ENCODE measurements at places on chromosomes 12 and 14.
A peak's percentile ranks its signal among the peaks of the same experiment; 100 is the strongest.

- no peak for DNase-seq
These were observed 83.9 kb downstream of the STXBP6 start for GRCh38 chr14:24965934-24966578.

DNA sequence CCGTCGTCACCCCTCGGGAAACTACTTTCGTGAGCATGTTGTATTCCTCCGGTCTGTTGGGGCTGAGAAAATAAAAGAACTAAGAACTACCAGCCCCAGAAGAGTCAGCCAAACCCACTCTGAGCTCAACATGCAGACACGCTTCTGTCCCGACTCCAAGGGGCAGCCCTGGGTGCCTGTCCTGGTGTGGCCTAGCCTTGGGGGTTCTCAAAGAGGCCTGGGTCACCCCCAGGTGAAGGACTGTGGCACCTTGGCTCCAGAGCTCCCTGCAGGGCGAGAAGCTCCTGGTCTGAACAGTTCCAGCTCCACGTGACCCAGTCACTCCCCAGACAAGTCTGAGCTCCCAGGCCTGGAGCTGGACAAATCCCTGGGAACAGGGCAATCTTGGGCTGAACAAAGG, 87.0 kb downstream of the VWF start:
- no peak for DNase-seq

DNA sequence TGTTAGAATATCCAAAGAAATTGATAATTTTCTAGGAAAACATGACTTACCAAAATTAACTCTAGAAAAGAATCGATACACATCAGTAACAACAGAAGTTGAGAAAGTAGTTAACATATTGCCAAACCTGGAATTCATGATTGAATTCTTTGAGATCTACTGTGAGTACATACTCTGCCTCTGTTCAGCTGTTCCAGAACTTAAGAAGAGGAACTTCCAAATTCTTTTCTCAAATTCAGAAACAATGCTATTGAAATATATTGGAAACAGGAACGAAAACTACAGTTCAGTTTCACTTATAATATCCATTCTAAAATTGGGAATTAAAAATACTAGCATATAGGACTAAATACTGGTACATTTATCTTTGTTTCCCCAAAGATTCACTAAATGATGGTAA, 57.9 kb downstream of the MARK3 start:
- no peak for DNase-seq

- peak; percentile 23 for DNase-seq
These were observed 2.5 kb upstream of the TEP1 start for GRCh38 chr14:20415782-20416206.

DNA sequence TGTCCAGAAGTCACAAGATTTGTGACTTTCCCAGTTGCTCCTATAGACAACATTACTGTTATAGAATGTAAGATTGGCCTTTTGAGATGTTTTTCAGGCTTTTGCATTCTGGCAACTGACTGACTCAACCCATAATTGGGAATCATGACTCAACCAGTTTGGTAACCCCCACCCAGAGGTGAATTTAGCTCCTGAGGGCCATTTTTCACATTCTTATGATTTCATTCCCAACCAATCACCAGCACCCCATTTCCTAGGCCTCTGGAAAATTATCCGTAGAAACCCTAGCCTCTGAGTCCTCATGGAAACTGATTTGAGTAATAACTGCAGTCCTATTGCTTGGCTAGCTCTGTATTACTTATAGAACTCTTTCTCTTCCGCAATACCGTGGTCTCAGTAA, 626.0 kb upstream of the SEL1L start:
- DNase-seq, result no peak

- DNase-seq, result no peak
These were observed 3.3 kb downstream of the NEMF start for GRCh38 chr14:49849213-49849847.

DNA sequence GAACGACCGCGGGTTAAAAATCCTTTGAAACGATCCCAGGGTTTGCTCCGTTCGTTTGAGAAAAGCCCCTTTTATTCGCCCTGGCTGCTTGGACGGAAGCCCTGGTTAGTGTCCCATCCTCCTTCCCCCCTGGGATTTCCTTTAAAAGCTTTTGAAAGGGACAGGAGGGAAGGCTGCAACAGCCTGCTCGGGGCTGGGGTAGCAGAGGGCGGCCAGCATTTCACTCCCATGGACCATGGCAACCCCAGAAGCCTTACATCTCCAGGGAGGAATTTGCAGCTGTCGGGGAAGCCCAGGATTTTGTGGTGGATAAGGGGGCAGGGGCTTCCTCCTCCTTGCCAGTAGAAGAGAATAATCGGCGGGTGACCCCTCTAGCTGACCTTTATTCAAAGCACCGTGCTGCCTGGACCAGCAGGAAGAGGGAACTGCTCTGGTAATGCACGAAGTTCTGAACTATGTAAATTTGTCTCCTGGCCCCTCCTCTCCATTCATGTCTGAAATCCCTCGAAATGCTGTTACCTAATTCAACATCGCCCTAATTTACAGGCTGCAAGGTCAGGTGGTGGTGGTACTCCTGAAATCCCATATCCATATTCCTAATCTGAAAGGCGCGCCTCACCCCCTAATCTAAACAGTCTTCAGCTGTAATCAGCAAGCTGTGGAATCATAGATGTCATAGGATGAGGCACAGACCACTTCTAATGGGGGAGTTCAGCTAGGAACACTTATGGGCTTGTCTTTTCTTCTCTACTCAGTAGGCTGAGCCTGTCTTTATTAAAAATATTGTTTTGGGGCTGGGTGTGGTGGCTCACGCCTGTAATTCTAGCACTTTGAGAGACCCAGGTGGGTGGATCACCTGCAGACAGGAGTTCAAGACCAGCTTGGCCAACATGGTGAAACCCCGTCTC, 1.0 kb upstream of the CLIP1 start:
- DNase-seq, result no peak

DNA sequence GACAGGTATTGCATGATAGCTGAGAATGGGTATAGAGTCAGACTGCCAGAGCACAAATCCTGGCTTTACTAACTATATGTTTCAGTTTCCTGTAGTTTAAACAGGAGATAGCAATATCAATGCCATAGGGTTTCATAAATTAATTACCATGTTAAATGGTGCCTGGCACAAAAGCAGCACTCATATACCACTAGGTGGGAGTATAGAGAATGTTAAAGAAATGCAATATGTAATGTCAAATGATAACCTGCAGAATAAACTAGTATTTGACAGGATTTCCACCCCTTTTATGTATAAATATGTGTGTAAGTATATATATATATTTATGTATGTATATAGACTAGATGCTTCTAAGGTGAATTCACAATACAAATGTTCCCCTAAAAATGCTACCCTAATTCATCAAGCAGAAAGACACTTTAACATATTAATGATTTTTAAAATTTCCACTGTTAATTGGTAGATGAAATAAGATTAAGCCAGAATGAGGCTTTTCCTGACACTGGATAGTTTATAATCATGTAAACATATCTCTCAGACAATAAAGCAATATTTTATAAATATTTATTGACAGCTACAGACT, 8.6 kb downstream of the WDR89 start:
- no peak for DNase-seq

GRCh38 chr12:46470975-46471374, 98.4 kb upstream of the SLC38A2 start:
- DNase-seq, result no peak

- no peak for DNase-seq
These were observed 138.5 kb downstream of the ESRRB start for GRCh38 chr14:76514213-76514998.

DNA sequence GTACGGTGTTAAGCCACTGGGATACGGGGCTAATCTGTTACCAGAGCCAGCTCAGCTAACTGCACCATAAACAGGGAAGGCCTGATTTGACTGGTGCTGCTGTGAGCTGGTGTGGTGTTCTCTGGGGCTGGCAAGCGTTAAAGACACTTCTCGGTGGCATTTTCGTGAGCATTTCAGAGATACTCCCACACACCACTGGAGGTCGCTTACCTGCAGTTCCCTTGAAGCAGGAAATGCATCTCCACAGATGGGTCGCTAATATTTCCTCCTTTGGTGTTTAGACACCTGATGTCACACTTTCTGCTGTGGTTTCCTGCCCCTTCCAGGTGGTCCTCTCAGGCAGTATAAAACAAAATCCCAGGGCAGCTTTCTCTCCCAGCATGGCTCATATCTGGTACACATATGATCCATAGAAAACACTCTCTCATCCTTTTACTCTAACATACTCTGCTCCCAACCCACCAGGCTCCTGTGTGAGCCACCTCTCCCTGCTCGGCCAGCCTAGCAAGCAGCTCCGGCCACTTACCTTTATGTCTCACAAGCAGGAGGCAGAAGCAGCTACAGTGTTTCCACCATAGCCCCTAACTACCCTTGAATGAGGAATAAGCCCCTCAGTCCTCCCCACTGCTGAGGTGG, 129.9 kb upstream of the GRIN2B start:
- no peak for DNase-seq

GRCh38 chr12:121061831-121062230, 22.8 kb upstream of the OASL start:
- no peak for DNase-seq

- DNase-seq, result no peak
These were observed 8.2 kb downstream of the VDR start for GRCh38 chr12:47896633-47897032.

GRCh38 chr12:54173066-54173726, 15.6 kb downstream of the SMUG1 start:
- DNase-seq, result no peak

DNA sequence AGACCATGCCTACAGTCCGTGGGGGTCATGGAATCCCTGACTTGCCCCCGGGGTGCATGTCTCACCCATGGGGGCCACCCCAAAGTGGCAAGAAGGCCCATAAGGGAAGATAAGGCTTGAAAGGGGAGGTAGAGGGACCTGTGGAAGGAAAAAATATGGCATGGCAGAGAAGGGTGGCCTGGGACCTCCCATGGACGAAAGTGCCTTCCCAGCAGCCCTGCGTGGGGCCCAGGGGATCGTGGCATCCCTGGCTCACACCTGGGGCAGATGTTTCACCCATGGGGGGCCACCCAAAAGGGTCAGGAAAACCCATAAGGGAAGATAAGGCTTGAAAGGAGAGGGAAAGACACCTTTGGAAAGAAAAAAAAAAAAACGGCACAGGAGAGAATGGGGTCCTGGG, 264.6 kb downstream of the ALG10 start:
- DNase-seq, result no peak
